Ovary (tissue), 10 donors: ENCODE measurements at places on chromosomes 2 and 18.

DNA sequence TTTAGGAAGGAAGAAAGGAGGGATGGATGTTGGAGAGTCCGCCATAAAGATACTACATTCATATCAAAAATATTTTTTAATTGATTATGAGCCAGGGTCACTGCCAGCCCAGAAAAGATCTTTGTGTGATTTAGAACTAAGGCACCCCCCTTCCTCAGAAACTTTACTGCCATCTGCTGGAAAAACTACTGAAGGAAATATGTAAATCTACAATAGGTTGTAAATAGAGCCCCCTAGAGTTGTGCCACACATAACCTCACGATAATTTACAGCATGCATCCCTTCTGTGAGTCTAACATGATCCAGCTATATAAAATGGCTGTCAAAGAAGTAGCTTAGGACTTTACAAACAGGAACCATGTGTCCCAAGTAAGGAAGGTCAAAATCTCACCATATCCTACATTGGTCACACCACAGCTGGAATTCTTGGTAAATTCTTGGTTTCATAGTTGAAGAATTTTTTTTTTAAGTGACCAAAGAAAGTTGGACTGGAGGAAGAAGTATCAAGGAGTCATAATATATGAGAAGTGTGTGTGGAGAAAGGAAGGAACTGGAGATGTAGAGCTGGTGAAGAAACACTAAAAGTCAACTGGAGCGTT lies 152.5 kb downstream of the CYP26B1 start:
- DNase-seq: no peak

GRCh38 chr18:62928326-62928725 lies 213.0 kb downstream of the PHLPP1 start:
- no peak for DNase-seq

- no peak for DNase-seq
These were observed 204.1 kb upstream of the VRK2 start for GRCh38 chr2:57842531-57842930.

GRCh38 chr18:24381126-24381525 lies 16.5 kb downstream of the OSBPL1A start:
- DNase-seq: no peak

GRCh38 chr2:215358312-215358845 lies 46.5 kb downstream of the ATIC start:
- DNase-seq: no peak

- DNase-seq: no peak
These were observed 8.7 kb upstream of the SIX3 start for GRCh38 chr2:44932564-44933392.

DNA sequence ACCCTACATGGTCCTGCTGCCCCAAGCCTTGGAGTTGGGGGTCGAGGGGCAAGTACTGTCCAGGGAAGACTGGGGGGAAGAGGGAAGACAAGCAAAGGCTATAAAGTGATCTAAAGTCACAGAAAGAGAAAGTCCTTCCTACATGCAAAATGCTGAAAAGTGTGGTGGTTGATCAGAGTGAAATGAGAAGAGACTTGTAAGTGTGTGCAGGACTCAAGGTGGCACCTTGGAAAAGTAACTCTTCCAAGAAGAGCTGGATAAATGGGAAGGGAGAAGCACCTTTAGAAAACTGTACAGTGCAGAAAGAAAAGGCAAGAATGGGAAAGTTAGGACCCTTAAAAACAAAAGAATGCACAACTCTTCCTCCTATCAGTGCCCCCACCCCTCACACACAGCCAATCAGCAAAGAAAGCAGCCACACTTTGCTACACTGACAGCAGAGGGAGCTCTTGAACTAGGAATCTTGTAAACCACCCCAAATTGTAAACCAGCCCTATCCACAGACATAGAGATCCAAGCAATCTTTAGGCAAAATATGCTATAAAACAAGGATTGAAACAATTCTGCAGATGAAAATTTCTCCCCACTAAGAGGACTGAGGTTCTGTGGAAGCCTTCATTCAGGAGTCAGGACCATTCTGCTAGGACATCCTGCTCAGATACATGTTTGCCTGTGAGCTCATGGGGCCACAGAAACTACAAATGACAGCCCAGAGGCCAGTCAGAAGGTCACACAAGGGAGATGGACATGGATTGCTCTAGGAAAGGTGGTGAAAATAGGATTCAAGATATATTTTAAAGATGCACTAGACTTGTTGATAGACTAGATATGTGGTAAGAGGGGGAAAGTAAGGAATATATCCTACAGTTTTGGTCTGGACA lies 146.4 kb downstream of the FTCDNL1 start:
- no peak for DNase-seq

DNA sequence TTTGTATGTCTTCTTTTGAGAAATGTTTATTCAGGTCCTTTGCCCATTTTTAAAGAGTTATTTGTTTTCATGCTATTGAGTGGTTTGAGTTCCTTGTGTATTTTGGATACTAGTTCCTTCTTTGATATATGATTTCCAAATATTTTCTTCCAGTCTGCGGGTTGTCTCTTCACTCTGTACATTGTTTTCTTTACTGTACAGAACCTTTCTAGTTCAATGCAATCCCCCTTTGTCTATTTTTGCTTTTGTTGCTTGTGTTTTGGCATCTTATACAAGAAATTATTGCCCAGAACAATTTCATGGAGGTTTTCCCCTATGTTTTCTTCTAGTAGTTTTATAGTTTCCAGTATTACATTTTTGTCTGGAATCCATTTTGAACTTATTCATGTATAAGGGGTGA lies 62.5 kb upstream of the ACVR1C start:
- DNase-seq: no peak

DNA sequence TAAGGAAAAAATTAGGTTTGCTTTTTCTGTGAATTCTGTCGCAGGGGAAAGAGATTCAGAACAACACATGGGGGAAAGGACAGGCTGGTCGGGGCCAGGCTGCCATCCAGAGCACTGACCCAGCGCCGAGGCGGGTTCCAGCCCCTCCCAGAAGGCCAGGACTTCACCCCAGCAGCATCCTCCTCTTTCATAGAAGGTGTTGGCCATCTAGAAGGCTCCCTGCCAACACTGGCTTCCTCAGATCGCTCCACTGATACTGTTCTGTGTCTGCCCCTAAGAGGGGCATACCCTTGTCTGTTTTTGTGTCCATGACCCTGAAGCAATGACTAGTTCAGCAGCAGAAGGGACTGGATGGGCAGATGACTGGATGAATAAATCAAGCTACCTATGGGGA lies 144.5 kb downstream of the HDAC4 start:
- DNase-seq: peak; percentile 11

GRCh38 chr2:232310121-232310520 lies 68.4 kb upstream of the ALPP start:
- no peak for DNase-seq

- DNase-seq: no peak
These were observed 714 bp downstream of the RPIA start for GRCh38 chr2:88692187-88692586.

GRCh38 chr18:26621161-26622026 lies 73.0 kb upstream of the KCTD1 start:
- no peak for DNase-seq

DNA sequence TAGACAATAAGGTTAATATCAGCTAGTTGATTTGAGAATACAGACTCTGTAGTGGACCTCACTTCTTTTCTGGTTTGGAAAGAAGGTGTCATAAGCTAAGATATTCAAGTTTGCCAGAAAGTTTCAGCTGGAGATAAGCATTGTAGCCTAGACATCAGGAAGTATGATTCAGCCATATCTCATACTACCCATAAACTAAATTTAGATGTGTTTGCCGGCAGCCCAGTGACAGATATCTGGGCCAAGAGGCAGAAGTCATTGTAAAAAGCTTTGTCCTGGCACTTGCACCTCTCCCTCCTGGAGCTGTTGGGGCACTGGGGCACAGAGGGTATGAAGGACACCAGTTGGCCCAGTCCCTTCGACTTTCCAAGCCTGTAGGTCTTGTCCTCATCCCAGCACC lies 128.0 kb downstream of the EPHA4 start:
- no peak for DNase-seq

DNA sequence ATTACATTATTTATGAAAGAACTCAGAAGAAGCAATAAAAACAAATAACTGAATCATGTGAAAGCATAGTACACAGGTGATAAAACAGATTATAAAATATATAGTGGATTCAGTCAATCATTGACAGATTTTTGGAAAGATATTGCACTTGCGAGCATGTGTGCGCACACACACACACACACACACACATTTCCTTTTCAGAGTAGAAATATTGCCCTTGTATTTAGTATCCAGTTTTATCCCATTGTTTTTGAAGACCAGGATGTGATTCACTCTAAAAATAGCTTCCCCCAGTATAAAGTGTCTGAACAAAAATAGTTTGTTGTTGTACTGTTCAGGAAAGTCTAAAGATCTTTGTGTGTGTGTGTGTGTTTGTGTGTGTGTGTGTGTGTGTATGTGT lies 145.5 kb downstream of the CALCRL start:
- DNase-seq: no peak

DNA sequence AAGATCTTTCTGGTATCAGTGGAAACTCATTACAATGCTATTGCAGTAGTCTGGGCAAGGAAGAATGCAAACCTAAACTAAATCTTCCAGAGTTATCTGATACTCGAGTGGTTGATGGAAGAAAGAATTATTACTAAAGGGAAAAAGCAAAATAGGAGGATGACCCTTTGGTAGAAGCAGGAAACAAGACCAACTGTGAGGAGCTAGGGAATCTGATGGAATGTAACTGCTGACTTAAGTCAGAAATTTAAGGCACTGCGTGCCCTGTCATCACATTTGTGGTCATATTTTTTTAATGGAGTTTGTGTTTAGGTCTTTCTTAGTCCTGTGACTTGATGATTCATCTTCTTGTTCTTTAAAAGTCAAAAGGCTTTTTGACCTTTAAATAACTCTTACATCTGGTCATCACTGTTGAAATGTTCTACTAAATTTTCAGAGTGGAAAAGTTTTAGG lies 36.5 kb upstream of the ARMC9 start:
- DNase-seq: no peak

GRCh38 chr2:219662566-219662965 lies 35.1 kb downstream of the SLC4A3 start:
- no peak for DNase-seq

- DNase-seq: no peak
These were observed 11.0 kb downstream of the CCBE1 start for GRCh38 chr18:59686260-59686659.

DNA sequence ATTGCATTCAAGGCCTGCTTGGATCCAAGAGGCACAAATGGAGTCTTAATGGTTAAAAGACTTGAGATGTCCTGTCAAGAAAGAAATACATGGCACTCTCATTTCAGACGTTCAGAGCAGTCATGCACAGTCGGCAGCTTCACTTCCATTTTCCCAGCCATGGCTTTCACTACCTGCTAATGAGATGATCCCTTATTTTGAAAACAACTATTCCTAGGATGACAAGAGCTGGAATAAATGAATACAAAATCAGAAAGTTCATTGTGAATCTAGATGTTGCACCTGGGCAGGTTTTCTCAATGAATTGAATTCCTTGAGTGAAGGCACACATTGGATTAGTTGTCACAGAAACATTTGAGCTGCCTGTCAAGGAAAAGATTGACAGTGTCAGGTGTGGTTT lies 25.7 kb downstream of the ABCG5 start:
- no peak for DNase-seq

GRCh38 chr2:200742426-200742825 lies 69.3 kb upstream of the BZW1 start:
- DNase-seq: peak; percentile 53
